Thoracic aorta (tissue), 2 donors: ENCODE measurements at places on chromosomes 16 and 17.

- H3K27ac ChIP-seq: no peak overlapping the region
- no peak overlapping the region for H3K4me3 ChIP-seq
- no peak for DNase-seq
Measured at GRCh38 chr17:1226308-1226707, 43.9 kb upstream of the BHLHA9 start.

DNA sequence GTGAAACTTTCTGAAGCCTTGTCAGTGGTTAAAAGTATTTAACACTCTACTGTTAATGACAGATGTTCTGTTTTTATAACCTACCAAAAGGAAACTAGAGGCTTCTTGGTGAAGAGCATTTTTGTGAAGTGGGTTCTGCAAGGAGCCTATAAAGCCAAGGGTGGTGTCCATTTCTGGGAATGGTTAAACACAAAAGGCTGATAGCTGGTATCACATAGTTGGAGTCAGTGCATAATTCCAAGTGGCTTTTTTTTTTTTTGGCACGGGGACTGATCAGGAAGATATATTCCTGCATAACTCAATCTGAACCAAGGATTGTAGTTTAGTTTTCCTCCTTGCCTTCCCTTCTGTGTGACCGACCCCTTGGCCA is 27.6 kb upstream of the KPNB1 start:
- H3K4me3 ChIP-seq: no peak overlapping the region
- no peak for DNase-seq
- H3K4me1 ChIP-seq: peaks cover 42% of the 10 kb centered on the region
- H3K27me3 ChIP-seq: no peaks in the 10 kb centered on the region
- H3K27ac ChIP-seq: peak overlapping the region; percentile 48
- peaks cover 19% of the 10 kb centered on the region for H3K36me3 ChIP-seq

GRCh38 chr17:54968988-54969332 is 395 bp downstream of the STXBP4 start:
- H3K27me3 ChIP-seq: no peaks in the 10 kb centered on the region
- peaks cover 2% of the 10 kb centered on the region for H3K36me3 ChIP-seq
- peak overlapping the region; percentile 82 for H3K27ac ChIP-seq
- no peak for DNase-seq
- peaks cover 23% of the 10 kb centered on the region for H3K4me1 ChIP-seq

DNA sequence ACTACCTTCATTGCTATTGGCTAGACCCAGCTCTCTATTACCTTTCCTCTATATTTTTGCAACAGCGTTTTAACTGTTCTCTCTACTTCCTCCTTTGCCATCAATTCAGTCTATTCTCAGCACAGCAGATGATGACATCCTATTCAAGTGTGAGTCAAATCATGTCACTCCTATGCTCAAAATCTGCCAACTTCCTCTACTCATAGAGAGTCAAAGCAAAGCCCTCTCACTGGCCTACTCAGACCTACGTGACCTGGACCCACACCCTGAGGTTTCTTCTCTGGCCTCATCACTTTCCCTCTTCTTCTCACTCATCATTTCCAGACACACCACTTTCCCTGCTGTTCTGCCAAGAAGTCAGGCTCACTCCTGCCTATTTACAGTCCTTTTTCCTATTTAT is 289.0 kb upstream of the AXIN2 start:
- no peak overlapping the region for H3K27ac ChIP-seq
- no peaks in the 10 kb centered on the region for H3K4me1 ChIP-seq
- no peaks in the 10 kb centered on the region for H3K36me3 ChIP-seq
- no peak for DNase-seq
- H3K4me3 ChIP-seq: no peak overlapping the region

- H3K27me3 ChIP-seq: no peaks in the 10 kb centered on the region
- H3K4me3 ChIP-seq: peak overlapping the region; percentile 66
- no peak for DNase-seq
- peaks cover 3% of the 10 kb centered on the region for H3K36me3 ChIP-seq
- no peak overlapping the region for H3K27ac ChIP-seq
- no peaks in the 10 kb centered on the region for H3K4me1 ChIP-seq
Measured at GRCh38 chr17:5097101-5097834, 14.4 kb downstream of the ZNF232 start.

DNA sequence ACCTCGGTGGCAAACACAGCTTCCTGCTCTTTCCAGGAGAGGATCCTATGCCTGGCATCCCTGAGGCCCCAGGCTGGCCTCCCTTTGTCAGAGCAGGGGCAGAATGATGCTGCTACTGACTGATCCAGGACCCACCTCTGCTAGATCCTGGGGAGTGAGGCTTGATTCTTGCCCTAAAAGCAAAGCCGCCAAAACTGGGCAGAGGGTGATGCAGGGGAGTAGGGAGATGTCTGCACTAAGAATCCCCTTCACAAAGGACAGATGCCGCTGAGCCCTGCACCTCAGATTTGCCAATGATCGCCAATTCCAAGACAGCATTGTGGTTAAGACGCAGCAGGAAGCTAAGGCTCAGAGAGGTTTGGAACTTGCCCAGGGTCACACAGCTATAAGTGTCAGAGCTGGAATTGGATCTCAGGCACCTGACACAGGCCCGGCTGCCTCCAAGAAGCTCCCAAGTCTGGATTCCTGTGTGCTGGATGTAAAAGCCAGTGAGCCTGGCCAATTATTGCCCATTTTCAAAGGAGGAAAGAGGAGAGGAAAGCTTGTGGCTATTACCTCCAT is 60.7 kb upstream of the TNRC6C start:
- no peaks in the 10 kb centered on the region for H3K36me3 ChIP-seq
- no peaks in the 10 kb centered on the region for H3K4me1 ChIP-seq
- H3K4me3 ChIP-seq: no peak overlapping the region
- no peak for DNase-seq

DNA sequence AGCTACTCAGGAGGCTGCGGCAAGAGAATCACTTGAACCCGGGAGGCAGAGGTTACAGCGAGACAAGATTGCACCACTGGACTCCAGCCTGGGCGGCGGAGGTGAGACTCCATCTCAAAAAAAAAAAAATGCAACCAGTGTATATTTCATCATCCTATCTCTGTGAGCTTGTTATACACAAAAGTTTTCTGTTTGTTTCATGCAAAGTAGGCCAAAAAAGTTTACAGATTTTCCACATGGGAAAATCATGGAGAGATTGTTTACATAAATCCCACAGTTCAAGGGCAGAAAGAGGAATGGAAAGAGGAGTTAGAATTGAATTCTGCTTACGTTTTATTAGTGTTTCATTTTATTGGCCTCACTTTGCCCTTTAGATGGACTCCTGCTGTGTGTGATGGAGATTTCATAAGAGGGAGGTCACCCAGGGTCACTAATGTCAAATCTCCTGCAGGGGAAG is 24.7 kb downstream of the NARF start:
- no peaks in the 10 kb centered on the region for H3K4me1 ChIP-seq
- H3K27me3 ChIP-seq: no peaks in the 10 kb centered on the region
- H3K36me3 ChIP-seq: peaks cover 72% of the 10 kb centered on the region

DNA sequence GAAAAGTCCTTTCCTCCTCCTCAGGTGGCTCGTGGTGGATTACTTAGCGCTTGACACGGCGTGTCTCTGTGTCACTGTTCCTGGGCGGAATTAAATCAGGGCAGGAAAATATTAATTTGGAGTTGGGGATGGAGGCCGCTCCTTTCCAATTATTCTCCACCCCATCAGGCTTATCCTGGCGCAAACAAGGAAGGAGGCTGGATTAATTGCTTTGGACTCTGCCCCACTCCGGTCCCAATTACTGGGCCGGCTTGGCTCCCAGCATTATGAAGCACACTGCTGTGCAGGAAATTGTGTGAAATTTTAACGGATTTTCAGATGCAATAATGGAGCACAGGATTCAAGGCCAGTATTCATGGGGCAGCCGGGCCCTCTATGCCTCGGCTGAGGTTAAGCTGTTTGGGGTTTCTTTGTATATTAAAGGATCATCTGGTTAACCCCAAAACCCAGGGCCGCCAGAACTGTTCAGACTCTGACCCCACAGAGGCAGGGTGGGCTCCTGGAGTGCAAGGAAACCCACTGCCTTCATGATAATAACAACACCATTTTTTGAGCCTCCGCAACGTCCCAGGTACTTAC is 87.8 kb downstream of the MRM1 start:
- no peaks in the 10 kb centered on the region for H3K36me3 ChIP-seq
- no peak for DNase-seq
- no peaks in the 10 kb centered on the region for H3K27me3 ChIP-seq
- no peak overlapping the region for H3K27ac ChIP-seq
- no peak overlapping the region for H3K4me3 ChIP-seq

DNA sequence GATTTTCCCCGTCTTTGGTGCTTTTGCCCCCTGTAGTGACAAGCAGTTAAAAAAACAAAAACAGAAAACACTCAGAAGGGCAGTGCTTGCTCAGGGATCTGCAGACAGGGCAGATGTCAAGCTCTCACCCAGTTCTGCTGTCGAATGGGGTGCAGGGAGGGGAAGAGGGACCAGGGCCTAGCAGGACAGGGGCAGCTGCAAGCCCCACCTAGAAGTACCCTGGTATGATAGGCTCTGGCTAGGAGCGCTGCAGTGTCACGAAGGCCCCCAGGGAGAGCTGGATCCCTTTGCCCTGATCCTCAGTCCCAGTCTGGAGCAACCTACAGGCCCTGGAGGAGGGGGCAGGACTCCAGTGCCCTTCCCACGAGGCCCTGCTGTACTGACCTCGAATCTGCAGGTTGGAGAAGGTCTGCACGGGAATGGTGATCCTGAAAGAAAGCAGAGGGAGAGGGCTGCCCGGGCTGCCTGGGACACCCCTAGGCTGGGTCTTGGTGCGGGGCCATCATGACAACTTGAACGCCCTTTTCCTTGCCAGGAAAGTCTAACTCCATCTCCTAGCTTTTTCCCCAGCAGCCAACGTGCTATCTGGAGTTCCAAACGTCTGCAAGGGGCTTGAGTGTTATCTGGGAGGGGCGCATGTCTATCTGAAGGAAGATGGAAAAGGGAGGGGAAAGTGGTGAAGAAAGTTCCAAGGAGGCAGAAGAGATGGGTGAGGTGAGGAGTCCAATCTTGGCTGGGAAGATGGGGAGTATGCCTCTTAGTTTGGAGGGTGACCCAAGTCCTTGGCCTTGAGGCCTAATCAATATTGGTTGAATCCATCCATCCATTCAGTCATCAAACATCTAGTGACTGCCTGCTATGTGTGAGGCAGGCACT is 4.8 kb downstream of the GFAP start:
- H3K4me1 ChIP-seq: no peaks in the 10 kb centered on the region
- no peak overlapping the region for H3K4me3 ChIP-seq
- no peaks in the 10 kb centered on the region for H3K36me3 ChIP-seq
